CD4-positive, alpha-beta T cell treated with Interleukin-17A for 4 hours (primary cell): ENCODE measurements at places on chromosomes 7 and 10.

DNA sequence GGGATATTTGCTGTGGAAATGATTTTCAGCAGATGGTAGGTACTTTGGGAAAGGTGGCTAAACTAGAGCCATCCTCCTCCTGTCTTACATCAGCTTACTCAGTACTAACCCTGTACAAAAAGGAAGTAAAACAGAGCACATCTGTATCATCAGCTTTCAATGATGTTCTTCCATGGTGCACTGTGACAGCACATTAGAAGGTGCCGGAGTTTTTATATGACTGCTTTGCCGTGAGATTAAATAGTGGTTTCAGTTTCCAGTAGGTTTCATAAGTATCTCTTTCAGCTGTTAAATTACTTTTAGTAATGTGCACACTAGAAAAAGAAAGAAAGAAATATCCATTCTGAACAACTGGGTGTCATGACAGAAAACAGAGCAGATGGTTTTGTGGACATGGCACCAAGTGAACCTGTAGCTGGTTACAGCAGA, 86.5 kb downstream of the ARID5B start:
- no peak for DNase-seq

- no peak for DNase-seq
Observed at GRCh38 chr7:5584096-5584495, 160.5 kb upstream of the TNRC18 start.

DNA sequence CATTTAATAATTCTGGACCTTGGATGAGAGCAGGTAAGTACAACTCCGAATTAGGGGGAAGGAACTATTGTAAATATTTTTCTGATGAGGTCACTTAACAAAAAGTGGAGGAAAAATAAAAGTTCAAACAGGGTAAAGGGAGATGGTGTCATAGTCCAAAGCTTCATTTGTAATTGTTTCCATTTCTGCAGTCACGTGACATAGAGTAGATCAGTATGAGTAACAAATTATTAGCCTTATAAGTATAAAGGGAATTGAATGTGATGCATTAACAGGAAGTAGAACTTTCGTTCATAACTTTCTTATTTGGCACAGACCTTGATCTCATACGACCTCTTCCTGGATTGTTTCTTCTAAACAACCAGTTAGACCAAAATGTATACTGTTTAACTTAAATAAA, 347.2 kb upstream of the TPK1 start:
- DNase-seq = no peak

DNA sequence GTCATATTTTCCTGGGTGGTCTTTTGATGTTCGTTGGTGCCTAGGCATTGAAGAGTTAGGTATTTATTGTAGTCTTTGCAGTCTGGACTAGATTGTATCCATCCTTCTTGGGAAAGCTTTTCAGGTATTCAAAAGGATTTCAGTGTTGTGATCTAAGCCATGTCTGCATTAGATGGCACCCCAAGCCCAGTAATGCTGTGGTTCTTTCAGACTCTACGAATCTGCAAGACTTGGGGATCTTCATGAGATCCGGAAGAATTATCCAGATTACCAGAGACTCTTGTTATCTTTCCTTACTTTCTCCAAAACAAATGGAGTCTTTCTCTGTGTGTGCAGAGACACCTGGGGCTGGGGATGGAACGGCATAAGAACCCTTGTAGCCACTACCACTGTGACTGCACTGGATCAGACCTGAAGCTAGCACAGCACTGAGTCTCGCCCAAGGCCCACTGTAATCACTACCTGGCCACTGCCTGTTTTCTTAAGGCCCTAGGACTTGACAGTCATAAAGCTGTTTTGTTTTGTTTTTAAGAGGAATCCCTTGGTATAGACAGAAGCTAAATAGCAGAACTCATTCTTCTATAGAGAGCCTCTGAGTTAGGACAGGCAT, 75.5 kb downstream of the MARCHF5 start:
- DNase-seq = no peak

DNA sequence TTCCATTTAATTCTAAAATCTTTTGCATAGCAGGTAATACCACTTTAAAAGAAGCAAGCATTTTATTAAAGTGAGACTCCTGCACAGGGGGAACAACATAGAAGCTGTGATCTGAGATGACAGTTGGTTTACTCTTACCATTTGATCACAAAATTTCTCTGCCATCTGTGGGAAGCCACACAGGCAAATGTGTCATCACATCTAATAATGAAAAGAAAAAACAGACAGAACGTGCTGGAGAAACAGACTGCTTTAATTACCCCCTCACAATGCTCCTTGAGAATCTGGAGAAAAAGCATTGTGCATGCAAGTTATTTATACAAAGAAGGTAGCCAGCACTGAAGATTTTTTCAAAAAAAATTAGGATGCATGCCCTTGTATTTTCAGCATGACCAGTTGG, 165.2 kb upstream of the PTER start:
- DNase-seq = no peak

GRCh38 chr7:91941450-91941849, 788 bp downstream of the AKAP9 start:
- peak; percentile 52 for DNase-seq

- no peak for DNase-seq
Observed at GRCh38 chr7:117492649-117493048, 12.8 kb downstream of the CFTR start.

- DNase-seq = no peak
Observed at GRCh38 chr7:111588065-111588433, 25.8 kb upstream of the IMMP2L start.

GRCh38 chr7:100603726-100604027, 1.5 kb downstream of the PCOLCE start:
- DNase-seq = no peak

- no peak for DNase-seq
Observed at GRCh38 chr7:29239638-29240037, 45.1 kb downstream of the CHN2 start.

- no peak for DNase-seq
Observed at GRCh38 chr7:128867241-128867640, 4.6 kb downstream of the ATP6V1F start.

GRCh38 chr10:84076047-84076388, 63.3 kb upstream of the GHITM start:
- DNase-seq = no peak

- no peak for DNase-seq
Observed at GRCh38 chr10:4067531-4067930, 282.5 kb upstream of the KLF6 start.

- peak; percentile 57 for DNase-seq
Observed at GRCh38 chr10:69413221-69413865, 3.4 kb downstream of the TACR2 start.

GRCh38 chr10:128149267-128150014, 23.2 kb upstream of the MKI67 start:
- DNase-seq = no peak

DNA sequence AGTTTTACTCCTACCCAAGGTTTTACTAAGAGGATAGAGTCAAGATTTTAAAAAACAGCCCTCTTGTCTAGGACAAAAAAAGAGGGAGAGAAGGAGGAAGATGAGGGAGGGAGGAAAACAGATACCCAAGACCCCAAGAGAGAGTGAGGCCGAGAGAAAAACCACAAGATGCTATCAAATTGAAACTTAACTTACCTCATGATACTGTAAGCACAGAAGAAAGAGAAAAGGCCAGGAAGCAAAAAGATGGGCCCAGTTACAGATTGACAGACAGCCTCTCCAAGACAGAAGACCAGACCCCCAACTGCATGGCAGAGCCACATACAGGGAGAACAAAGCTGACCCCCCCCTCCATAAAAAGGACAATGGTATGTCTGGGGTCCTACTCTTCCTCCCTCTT, 11.4 kb downstream of the SEC31B start:
- no peak for DNase-seq

DNA sequence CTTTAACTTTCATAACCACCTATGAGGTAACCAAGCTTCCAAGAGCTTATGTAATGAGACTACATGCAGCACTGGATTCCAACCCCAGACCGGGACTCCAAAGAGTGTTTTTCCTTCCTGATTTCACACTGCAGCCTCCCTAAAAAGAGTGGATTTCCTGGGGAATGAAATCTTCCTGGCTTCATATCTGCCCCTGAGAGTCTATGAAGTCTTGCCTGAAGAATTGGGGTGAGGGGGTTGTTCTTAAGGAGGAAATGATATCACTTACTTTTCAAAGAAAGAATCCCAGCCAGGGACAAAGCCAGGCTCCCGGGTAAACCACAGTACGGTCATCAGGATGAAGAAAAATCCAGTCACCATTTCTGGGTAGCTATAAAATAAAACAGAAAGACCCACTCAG, 29.7 kb downstream of the STMP1 start:
- no peak for DNase-seq

- no peak for DNase-seq
Observed at GRCh38 chr7:114152314-114152938, 233.6 kb upstream of the PPP1R3A start.

GRCh38 chr7:69245646-69246045, 352.6 kb upstream of the AUTS2 start:
- DNase-seq = no peak

GRCh38 chr10:28077889-28078288, 79.0 kb upstream of the ODAD2 start:
- no peak for DNase-seq

DNA sequence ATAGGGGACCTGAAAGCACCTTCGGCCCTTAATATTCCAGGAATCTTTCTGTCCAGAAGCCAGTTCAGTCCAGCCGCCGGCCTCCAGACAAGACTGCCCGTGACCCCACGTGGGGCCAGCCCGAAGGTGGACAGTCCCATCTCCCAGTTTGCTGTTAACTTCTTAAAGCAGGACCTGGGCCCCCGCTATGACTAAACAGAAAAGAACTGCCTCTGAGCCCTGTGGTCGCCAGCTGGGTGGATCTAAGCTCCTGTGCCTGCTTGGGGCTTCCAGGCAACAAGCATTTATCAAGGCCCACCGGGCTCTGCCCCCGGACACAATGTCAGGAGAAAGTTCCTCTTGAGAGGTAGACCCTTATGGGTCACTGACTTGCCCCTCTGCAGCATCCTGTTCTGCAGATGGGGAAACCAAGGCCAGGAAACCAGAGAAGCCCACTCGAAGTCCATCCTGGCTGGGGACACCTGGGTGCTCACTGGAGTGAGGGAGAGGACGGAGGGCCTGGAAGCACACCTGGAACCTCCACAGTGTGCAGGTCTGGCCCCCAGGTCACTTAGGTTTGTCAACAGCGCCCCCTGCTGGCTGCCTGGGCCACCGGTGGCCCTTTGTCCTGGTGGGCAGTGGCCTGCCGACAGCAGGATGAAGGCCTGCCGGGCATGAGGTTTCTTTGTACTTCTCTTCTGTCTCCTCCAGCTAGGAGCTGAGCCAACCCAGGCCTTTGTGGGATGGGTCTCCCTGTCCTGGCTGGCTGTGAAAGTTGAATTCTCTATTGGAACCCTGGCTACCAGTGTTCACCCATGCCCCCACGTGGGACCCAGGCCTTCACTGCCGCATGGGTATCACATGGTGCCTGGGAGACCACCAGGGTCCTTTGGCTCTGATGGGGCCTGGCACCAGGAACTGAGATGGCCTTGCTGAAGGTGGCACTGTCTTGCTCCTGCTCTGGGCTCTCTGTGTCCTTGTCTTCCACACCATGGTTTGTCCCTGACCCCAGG, 128.0 kb downstream of the ZMIZ1 start:
- DNase-seq = peak; percentile 82

- DNase-seq = no peak
Observed at GRCh38 chr7:14418633-14419032, 429.2 kb upstream of the ETV1 start.

GRCh38 chr7:24609570-24609969, 36.3 kb downstream of the PALS2 start:
- DNase-seq = no peak

DNA sequence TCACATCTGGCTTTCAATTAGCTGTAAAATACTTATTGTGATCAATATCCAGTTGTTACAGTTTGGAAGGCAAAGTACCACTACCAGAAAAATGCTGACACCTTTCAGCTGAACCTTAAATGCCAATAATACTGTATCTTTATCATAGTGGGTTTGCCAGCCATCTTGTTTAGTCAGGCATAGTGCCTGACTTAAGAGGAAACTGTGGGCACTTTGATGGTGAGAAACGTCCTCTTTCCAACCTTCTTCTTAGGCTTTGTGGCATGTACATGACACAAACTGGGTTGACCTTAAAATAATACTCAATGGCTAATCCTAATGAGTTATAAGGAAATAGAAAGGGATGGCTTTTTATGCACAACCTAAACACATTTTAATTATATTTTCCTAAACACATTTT, 52.3 kb upstream of the PRR15 start:
- DNase-seq = no peak

- no peak for DNase-seq
Observed at GRCh38 chr10:31605861-31606525, 287.0 kb downstream of the ZEB1 start.

- DNase-seq = no peak
Observed at GRCh38 chr10:5698062-5698461, 13.4 kb downstream of the TASOR2 start.

- DNase-seq = no peak
Observed at GRCh38 chr7:93232673-93233018, 480 bp downstream of the VPS50 start.

DNA sequence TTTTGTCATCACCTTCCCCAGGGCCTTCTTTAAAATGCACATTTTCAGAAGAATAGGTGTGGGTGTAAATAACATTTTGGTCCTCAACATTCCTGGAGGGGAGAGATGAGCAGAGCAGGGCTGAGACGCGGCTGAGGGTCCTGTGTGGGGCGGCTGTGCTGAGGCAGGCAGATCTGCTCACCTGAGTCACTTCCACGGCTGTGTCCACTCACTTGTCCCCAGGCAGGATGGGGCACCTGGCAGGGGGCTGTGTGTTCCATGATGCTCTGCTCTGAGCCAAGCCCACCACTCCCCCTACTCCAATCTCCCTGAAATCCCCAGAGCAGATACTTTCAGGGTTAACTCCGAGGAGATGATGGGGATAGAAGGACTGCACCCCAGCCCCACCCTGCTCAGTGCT, 93.8 kb downstream of the GLRX3 start:
- no peak for DNase-seq

GRCh38 chr10:123297175-123297574, 143.0 kb downstream of the BUB3 start:
- no peak for DNase-seq

DNA sequence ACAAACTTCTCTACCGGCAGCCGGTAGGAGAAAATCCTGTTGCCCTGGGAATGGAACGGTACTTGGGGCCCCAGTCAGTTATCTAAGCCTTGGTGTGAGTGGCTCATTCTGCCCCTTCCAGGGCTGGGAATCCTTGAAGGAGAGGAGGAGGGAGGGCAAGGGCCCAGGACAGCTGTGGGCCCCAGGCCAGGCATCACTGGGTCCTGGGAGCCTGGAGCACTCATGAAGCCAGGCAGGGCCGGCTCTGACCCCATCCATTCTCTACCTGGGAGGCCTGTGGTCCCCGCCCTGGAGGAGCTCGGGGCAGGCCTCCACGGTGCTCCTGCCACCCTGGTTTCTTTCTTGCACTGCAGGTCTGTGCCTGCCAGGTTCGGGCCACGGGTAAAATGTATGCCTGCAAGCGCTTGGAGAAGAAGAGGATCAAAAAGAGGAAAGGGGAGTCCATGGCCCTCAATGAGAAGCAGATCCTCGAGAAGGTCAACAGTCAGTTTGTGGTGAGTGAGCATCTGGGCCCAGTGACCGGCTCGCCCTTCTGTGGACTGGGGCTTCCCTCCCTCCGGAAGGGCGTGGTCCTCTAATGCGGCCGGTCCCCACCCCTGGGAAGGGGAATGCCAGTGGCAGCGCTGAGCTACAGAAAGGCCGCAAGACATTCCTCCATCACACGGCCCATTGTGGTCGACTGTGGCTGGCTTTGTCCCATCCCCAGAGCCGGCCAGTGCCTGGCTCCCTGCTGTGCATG, 111.3 kb downstream of the RGS10 start:
- DNase-seq = no peak
